ENCODE measurements at places on chromosomes 2 and 18.

- DNase-seq = no peak
Observed at GRCh38 chr2:157428500-157429175, 15.3 kb downstream of the CYTIP start.

- no peak for DNase-seq
Observed at GRCh38 chr2:161486111-161486510, 70.0 kb downstream of the TBR1 start.

- no peak for DNase-seq
Observed at GRCh38 chr2:143068509-143068908, 60.7 kb upstream of the ARHGAP15 start.

- no peak for DNase-seq
Observed at GRCh38 chr2:227115761-227116160, 48.2 kb downstream of the COL4A4 start.

DNA sequence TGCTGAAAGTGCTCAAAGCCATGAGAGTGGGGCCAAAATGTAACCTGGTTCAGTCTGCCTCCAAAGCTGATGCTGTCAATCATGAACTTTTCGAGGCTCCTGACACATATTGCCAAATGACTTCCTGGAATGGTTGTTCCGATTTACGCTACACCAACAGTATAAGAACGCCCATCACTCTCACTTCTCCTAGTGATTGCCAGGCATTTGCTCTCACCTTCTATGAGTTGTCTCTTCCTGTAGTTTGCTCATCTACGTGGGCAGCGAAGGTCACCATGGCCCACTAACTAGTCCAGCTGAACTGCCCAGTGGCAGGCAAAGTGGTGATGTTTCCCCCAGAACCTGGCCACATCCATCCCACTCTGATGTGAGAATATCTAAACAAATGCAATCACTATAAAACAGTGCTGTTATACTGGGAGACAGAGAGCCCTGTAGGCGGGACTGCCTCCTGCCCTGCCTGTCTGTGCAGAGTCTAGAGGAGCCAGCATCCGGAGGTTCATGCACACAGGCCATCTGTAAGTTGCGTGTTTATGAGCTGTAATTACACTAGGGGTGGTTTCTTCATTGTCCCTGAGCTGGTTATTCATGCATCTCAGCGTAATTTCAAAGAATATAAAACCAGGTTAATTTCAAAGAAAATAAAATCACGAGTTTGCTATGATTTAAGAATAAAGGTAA lies 8.8 kb upstream of the CABLES1 start:
- no peak for DNase-seq

GRCh38 chr18:5895876-5896740 lies 786 bp upstream of the TMEM200C start:
- no peak for DNase-seq

- no peak for DNase-seq
Observed at GRCh38 chr2:182819412-182819811, 47.0 kb downstream of the FRZB start.

DNA sequence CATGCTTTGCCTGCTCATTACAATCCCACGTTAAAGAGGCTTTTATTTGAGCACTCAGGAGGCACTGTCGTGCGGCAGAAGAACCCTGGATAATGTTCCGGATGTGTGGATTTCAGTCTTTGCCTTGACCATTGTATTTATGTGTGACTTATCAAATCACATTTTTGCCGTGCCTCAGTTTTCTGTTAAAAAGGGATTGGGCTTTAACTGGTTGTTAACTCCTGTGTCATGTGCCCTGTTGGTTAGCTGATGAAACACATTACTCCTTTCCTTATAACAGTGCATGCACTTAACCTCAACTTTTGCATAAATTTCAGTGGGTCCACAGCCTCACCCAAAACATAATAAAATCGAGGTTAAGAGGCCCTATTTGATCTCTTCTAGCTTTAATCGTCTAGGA lies 52.7 kb downstream of the NAB1 start:
- DNase-seq = no peak

GRCh38 chr18:42185486-42185885 lies 230.5 kb downstream of the PIK3C3 start:
- no peak for DNase-seq

DNA sequence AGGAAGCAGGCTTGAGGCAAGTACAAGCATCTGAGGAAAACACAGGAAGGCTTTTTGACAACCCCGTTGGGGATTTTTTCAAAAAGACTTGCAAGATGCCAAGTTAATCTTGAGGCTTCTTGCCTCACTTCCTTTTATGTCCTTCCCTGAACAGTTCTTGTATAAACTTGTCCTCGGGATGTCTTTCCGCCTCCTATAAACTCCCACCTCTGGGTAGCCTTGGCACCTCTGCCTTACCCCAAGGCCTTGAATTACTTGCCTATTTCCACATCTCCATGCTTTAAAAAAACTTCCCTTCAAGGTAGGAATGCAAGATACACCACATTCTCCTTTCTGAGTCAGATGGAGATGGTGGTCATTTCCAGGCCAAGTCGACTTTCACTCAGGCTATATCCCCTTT lies 106.4 kb upstream of the RBBP8 start:
- DNase-seq = no peak

DNA sequence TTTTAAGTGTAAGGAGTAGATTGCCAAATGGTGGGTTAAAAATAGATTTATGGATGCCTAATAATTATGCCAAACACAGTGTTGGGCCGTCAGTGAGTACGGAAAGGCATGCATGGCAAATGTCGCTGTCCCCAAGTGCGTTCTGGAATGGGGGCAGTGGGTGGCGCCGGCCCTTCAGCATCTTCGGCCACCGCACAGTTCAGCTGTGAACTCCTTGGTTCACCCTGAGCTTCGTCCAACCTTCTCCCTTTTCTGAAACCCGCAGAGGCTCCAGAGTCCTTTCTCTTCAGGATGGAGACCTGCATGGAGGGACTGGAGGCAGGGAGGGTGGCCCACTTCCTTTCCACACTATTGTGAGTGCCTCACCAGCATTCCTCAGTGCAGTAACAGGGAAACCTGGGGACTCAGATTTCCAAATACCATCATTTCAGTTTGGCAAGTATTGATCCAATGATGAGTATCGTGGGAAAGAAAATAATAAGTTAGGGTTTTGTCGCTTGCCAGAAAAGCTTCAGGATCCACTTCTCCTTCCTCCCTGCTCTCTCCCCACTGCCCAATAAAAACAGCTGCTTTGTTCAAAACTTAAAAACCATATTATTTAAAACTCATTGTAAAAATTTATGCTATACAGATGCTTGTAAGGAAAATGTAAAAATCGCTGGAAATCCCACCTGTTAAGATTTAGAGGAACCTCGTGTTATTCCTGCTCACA lies 74.6 kb upstream of the TXNDC2 start:
- no peak for DNase-seq

GRCh38 chr2:153890576-153890975 lies 18.9 kb downstream of the GALNT13 start:
- no peak for DNase-seq

DNA sequence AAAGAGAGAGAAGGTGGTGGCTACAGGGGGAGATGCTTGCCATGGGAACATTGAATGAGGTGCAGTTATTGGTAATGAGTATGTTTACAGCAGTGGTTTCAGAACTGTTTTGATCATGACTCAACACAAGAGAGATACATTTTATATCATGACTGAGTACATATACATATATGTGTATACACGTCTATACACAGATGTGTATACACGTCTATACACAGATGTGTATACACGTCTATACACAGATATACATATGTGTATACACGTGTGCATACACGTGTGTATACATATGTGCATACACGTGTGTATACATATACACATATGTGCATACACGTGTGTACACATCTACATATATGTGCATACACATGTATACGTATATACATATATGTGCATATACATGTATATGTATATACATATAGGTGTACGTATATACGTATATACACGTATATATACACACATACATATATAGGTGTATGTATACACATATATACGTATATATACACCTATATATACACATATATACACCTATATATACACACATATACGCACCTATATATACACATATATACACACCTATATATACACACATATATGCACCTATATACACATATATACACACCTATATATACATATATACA lies 518.5 kb downstream of the TSN start:
- DNase-seq = no peak

DNA sequence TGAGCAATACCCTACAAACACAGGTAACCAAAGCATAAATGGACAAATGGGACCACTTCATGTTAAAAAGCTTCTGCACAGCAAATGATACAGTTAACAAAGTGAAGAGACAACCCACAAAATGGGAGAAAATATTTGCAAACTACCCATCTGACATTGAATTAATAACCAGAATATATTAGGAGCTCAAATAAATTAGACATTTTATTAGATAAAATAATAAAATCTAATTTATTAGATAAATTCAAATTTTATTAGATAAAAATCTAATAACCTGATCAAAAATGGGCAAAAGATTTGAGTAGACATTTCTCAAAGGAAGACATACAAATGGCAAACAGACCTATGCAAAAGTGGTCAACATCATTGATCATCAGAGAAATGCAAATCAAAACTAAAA lies 35.8 kb upstream of the KCNH7 start:
- DNase-seq = no peak

GRCh38 chr2:176324862-176325261 lies 55.6 kb downstream of the MTX2 start:
- no peak for DNase-seq

DNA sequence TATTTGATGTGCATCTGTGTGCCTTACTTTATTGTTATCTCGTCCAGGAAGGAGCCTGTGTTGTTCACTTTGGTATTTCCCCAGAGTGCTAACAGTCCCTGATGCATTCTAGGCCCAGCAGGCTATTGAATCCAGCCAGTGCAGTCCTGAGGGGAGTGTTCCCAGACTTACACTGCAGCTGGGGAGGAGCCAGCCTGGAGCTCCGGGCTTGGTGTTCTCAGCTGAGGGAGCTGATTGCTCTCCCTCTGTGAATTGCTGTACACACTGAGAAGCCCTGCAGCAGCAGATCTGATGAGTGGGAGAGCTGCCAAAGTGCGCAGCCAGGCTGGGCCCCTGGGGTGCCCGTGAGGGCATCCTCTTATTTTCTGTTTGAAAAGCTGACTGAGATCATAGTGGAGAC lies 159.2 kb downstream of the GALNT3 start:
- no peak for DNase-seq

DNA sequence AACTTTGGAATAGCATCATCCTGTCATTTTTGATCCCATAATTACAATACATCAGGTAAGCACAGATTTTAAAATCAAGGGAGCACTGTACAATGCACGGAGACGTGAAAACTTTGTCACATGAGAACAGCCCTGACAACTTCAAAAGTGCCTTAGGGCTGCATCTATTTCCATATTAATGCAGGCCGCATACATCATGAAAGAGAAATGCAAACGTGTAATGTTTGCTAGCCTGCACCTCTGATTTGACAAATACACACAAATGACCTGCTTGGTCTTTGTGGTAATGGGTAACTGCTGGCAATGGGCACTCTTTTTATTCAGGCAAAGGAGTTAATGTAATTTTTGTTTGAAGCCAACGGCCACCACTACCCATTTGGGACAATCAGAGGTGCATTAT lies 202.0 kb upstream of the EPHA4 start:
- DNase-seq = no peak

DNA sequence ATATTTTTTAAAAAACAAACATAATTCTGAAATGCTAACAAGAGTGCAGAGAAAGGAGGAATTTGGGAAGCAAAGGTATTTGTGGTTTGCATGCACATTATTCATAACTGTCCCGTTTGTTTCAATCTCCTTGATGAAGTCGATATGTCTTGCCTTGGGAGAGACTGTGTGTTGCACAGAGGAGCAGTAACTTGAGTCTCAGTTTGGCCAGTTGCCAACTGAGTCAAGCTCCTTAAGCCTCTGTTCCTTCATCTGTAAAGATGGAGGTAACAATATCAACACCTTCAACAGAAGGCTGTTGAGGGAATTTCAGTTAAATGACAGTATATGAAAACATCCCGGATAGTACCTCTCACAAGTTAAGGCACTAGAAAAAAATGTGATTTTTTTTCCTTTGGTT lies 226.2 kb downstream of the ASXL3 start:
- no peak for DNase-seq

- DNase-seq = no peak
Observed at GRCh38 chr2:38613126-38613848, 10.6 kb upstream of the HNRNPLL start.

DNA sequence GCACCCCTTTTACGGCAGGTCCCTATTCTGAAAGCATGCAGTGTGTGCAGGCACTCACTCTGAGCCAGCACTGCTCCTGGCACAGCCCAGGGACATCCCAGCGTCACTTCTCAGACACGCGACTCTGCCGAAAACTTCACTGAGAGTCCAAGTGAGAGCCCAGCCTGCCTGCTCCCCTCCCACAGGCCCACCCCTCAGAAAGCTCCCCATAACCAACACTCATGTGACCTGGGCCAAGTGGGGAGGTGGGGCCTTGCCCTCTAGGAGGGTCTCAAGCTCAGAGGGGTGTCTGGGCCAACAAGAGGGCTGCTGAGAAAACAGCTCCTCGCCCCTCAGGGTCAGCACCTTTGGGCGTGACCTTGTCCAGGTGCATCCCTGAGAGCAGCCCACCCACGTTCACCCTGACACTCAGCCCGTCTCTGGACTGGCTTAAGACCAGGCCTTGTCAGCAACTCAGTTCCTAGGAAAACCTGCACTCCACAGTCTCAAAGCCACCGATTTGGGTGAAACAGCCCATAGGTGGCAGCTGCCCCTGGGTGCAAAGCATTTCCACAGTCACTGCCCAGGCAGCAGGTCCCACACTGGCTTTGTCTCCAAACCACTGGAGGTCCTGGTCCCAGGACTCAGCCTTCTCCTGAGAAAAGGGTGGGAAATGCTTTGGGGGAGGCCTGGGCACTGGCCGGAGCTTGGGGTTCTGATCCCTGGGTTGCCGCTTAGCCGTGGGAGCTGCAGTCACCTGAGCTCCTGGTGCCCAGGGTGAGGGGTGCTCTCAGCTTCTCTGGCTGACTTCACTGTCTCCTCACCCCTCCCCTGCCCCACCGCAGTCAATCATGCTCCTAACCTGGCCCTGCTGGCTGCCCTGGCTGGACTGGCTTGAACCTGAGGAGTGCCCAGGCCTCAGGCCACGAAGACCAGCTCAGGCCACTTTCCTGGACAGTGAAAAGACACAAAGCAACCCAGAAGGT lies 209.6 kb downstream of the HDAC4 start:
- DNase-seq = no peak

- no peak for DNase-seq
Observed at GRCh38 chr2:43344868-43345373, 118.5 kb upstream of the ZFP36L2 start.

GRCh38 chr2:9844036-9844483 lies 786 bp downstream of the TAF1B start:
- no peak for DNase-seq

GRCh38 chr2:88632569-88632968 lies 5.3 kb upstream of the EIF2AK3 start:
- DNase-seq = no peak

- no peak for DNase-seq
Observed at GRCh38 chr2:39728941-39729351, 50.1 kb downstream of the THUMPD2 start.

GRCh38 chr2:62550461-62550860 lies 44.5 kb upstream of the TMEM17 start:
- DNase-seq = no peak

DNA sequence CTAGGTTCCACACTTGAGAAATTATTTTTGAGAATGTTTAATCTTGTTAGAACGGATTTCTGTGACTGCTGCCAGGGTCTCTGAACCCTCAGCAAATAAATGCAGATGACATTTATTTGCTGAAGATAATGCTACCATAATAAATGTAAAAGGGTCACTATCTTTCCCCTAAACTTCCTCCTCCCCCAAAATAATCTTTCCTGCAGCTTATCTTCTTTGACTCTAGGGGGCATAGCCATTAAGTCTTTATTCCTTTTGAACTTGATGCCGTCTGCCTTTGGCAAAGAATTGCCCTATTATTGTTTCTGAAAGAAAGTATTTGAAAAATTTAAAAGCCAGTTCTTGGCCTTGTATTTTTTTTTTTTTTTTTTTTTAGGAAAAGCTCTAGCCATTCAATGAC lies 63.6 kb upstream of the ACSL3 start:
- no peak for DNase-seq
